ENCODE measurements at places on chromosomes 13 and 19.

DNA sequence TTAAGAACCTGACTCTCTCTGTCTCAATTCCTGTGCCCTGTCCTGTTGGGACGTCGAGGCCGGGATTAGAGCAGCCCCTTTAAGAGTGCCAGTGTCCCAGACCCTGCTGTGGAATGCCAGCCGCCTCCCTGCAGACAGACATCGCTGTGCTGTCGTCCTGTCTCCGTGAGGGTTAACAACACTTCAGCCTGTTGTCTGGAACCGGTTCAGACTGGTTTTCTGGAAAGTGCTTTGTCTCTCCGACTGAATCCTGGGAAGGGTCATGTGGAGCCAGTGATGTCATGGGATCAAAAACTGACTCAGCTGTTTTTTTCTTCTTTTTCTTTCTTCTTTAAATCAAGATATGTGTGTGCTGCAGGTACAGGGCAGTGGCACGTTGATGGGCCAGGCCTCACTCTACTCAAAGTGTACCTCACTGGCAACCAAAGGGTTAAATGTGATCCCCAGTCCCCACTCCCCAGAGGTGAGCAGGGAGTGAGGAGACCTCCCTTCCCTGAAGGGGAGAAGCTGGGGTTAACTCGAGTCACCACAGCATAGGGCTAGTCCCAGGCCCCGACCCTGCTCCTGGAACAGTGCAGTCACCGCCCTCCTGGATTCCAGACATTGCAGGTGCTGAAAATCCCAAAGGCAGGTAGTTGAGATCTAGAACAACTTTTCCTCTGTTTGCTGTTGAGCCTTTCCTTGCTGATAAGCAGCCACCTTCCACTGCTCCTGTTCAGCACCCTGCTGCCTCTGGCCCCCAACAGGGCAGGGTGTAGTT is 50.8 kb downstream of the TSSK6 start:
- no peak for DNase-seq

GRCh38 chr19:6564393-6564792 is 26.6 kb downstream of the CD70 start:
- DNase-seq, result no peak

DNA sequence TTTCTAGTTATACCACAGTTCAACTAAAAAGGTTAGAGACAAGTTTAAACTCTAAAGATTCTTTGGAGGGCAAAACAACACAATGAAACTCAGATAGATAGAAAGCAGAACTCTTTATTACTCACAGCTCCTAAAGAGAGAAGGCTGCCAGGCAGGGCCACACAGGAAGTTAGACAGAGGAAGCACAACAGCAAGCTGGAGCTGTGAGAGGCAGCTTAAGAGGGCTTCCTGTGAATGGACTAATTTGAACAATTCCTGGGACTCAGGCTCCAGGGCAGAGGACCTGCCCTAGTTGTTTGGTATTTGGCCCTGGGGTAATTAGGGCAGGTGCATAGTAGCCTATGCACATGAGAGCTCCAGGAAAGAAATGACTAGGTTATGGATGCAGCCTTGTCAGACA is 803.6 kb downstream of the DIAPH3 start:
- no peak for DNase-seq

GRCh38 chr13:110281736-110282135 is 25.2 kb downstream of the COL4A1 start:
- DNase-seq, result no peak

- DNase-seq, result no peak
These were observed 40.8 kb upstream of the CEACAM21 start for GRCh38 chr19:41535029-41535622.

DNA sequence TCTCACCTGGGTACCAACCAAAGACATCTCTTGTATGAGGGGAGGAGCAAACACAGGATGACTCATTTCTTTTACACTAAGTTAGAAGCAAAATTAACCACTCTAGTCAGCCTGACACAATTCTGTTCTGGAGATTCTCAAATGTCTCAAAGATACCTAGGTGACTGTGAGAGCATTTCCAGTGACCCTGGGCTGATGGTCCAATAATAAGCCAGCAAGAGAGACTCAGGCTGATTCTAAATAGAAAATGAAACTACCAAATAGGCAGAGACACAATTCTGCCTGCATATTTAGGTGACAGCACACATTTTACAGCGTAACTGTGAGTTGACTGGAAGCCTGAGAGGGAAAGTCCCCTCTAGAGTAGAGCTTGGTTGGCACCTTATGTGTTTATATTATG is 16.3 kb downstream of the ZNF91 start:
- no peak for DNase-seq

Data from stimulated activated CD4-positive, alpha-beta T cell treated with anti-CD3 and anti-CD28 coated beads, Interleukin-1b, Interleukin-23, amount 100 ng/mL, for 4 hours (primary cell).